HL-60 (cell line): ENCODE measurements at places on chromosomes 2 and 18.

GRCh38 chr2:119448427-119449141, 16.9 kb downstream of the TMEM37 start:
- no peak for DNase-seq

- DNase-seq: no peak
Measured at GRCh38 chr2:99260184-99260583, 4.7 kb upstream of the LYG2 start.

GRCh38 chr2:1782514-1782913, 38.2 kb upstream of the PXDN start:
- DNase-seq: no peak

GRCh38 chr18:79732721-79733025, 53.1 kb downstream of the CTDP1 start:
- no peak for DNase-seq
